ENCODE measurements at places on chromosomes 1 and 21.
A peak's percentile ranks its signal among the peaks of the same experiment; 100 is the strongest.

DNA sequence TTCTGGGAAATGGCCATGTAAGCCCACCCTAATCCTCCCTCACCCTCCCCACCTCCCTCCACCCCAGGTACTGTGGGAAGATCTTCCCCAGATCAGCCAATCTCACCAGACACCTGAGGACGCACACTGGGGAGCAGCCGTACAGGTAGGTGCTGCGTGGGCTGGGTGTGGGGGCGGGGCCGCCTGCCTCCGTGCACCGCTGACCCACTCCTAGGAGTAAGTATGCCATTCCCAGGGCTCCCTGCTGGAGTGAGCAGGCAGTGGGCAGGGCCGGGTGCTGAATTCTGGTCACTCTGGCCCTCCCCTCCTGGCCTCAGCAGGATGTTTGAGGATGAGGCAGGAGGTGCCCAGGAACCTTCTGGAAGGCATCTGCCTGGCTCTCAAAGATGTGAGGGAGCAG lies 35.9 kb upstream of the ARHGEF16 start:
- no peak for DNase-seq

DNA sequence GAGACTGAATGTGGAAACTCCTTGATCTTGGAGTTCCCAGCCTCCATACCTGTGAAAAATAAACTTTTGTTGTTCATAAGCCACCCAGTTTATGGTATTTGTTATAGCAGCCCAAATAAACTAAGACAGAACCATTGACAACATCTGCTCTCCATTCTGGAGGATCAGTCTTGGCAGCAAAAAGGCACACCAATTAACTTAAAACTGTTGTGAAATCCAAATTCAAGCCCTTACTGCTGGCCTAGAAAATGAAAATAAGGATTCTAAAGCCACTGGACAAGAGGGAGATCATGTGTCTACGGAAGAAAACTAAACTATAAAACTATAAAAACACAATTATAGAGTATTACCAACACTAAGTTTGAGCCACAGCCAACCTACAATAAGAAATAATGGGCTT lies 172.1 kb upstream of the RNPC3 start:
- no peak for DNase-seq

DNA sequence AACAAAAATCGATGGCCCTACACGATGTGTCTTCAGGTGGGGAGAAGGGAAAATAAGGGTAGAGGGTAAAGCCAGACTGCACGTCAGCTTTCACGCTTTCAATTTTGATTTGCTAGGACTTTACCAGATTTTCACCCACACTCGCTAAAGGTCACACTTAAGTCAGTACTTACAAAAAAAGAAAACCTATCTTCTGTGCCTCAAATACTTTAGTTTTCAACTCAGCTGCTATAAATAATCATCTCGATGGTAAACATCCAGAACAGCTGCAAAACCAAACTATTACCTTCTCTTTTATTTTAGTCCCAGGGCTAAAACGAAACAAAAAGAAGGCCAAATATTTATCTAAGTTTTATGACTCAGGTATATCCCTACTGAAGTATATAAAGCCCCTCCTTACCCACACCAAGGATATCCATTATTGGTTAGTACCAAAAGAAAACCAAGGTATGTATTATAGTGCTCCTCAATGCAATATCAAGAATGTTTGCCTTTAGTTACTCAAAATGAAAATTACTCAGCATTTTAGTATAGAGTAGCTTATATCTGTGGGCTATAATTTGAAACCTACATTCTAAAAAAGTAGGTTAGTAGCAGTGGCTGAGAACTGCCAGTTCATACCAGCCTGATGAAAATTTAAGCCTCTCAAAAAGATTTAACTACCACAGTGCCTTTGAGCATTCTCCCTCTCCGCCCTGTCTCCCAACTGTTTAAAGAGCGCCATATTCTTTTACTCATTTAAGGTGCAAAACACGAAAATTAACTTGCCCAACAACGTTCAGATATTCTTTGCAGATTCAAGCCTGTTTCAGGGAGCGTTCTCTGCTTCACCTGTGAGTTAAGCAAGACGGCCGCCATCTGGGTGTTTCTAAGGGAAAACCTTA lies 1.5 kb downstream of the CSDE1 start:
- peak; percentile 29 for DNase-seq

GRCh38 chr1:46061146-46061545 lies 71.3 kb downstream of the PIK3R3 start:
- no peak for DNase-seq

- no peak for DNase-seq
These were observed 277.6 kb upstream of the RUNX1 start for GRCh38 chr21:35326677-35327076.

GRCh38 chr1:7265771-7266371 lies 480.6 kb downstream of the CAMTA1 start:
- no peak for DNase-seq

- no peak for DNase-seq
These were observed 99.8 kb upstream of the C1orf105 start for GRCh38 chr1:172320733-172321132.

DNA sequence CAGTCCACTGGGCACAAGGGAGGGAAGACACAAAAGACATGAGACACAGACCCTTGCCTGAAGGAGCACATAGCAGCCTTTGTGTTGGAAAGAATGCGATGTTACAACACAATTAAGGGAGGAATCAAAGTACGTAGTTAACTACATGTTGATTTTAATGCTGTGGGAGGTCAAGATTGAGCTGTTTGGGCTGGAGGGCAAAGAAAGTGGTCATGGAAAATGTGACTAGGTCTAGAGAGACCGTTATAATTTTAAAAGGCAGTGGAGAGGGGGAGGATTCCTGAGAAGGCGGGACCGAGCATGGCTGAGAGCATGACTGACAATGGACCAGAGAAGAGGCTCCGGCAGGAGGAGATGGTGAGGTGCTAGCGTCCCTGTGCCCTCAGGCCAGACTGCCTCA lies 111.8 kb upstream of the ATP1A1 start:
- no peak for DNase-seq

GRCh38 chr1:200628223-200628881 lies 7.8 kb upstream of the KIF14 start:
- DNase-seq: peak; percentile 62

GRCh38 chr1:153733970-153734369 lies 6.1 kb downstream of the INTS3 start:
- DNase-seq: no peak

DNA sequence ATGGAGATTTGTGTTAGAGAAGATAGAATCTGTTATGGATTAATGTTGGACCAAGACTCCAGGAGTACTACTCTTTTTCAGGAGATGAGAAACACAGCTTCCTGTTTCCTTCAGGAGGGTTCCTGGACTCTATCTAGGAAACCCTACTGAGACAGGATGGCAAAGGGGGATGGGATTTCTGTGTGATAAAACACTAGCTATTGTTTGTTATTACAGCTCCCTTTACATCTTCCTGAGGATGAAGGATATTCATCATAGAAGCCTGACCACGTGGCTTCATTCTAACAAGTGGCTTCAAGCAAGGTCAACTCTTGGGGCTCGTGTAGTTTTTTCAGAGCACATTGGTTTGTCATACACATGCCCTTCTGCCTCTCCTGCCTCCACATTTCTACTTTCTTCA lies 33.3 kb downstream of the RGL1 start:
- DNase-seq: no peak

DNA sequence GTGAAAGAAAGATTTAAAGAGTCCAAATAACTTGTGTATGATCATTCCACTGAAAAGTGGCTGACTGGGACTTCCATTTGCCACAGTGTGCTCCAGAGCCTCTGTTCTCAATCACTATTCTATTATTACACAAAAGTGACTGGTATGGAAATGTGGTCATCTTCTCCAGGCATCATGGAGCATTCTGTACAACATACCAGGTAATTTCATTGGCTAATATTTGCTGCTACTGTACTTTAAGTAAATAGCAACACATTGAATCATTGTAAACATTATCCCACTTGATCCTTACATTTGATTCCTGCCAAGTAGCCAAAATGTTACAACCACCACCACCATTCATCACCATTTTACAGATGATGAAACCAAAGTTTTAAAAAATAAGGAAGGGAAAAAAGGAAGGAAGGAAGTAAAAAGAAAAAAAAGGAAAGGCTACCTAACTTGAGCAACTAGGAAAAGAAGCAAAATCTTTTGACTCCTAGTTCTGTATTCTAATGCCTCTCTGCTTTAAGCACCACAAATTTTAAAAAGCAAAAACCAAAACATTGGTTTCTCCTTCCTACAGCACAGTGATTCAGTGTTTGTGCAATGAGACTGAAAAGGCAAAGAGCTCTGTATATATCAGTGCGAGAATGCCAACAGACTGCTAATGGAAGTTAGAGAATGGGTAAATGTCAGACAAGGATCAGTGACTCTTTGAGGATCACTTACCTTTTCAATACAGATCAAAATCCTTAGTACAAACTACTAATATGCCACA lies 361.4 kb upstream of the PTBP2 start:
- DNase-seq: no peak

GRCh38 chr1:85576642-85577418 lies 3.7 kb upstream of the CCN1 start:
- DNase-seq: peak; percentile 59

DNA sequence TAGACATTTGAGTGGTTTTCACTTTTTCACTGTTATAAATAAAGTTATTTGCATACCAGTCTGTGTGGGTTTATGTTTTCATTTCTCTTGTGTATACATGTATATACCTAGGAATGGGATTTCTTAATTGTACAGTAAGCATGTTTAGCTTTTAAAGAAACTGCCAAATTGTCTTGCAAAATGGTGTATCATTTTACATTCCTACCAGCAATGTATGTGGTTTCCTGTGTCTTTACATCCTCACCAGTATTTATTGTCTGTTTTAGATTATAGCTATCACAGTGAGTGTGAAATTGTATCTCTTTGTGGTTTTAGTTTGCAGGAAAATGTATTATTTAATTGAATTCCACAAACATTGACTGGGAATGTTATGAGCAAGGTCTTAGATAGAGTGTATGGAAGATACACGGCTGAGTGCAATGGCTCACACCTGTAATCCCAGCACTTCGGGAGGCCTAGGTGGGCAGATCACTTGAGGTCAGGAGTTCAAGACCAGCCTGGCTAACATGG lies 57.3 kb downstream of the MACF1 start:
- no peak for DNase-seq

GRCh38 chr1:178528953-178529335 lies 16.0 kb downstream of the TEX35 start:
- DNase-seq: no peak

DNA sequence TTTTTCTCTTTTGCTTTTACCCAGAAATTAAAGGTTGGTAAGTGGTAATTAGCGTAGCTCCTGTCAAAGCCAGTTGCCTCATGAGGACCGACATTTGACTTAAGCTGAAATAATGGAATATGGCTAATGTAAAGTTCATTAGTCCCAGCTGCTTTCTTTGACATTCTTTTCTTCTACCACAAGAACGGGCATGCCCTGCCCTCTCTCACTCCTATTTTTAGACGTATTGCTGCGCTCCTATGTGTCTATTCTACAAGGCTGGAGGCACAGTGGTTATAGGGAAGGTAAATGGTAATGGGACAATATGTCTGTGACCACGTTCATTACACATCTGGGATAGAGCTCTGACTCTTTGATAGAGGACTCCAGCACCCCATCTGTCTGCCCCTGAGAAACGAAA lies 6.8 kb downstream of the CORT start:
- DNase-seq: no peak

DNA sequence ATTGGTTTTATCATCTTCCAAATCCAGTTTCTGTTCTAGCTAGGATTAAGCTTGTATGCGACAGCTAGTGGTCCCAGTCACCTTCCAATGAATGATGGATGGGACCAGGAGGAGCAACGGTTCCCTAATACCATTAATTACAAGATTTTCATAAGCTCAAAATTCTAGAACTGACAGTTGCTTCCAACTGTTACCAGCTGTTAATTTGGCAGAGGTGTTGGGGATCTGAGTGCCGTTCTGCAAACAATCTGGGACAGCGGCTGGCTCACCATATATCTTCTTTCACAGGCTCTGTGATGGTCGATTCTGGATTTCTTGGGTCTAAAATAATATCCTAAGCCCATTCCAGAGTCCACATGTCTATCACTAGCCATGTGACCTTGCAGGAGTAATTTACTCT lies 34.5 kb upstream of the RALGPS2 start:
- DNase-seq: no peak

GRCh38 chr1:226723657-226724532 lies 15.2 kb downstream of the ITPKB start:
- DNase-seq: no peak
